ENCODE measurements at places on chromosomes 3 and 15.
A peak's percentile ranks its signal among the peaks of the same experiment; 100 is the strongest.

DNA sequence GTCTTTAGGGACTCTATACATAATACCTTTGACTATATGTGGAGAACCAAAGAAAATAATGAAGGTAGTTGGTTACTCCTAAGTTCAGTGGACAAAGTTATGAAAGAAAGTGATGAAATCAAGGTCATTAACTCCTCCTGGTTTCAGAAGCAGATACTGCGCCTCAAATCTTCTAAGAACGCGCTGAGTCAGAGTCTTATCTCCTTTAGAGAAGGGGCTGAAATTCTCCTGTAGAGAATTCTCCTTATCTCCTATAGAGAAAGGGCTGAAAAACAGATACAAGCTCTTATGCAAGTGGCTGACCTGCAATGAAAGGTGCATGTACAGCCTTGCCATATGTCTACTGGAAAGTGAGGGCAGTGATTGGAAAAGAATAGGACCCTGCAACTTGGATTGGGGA, 824.2 kb downstream of the NSUN3 start:
- DNase-seq, result no peak

DNA sequence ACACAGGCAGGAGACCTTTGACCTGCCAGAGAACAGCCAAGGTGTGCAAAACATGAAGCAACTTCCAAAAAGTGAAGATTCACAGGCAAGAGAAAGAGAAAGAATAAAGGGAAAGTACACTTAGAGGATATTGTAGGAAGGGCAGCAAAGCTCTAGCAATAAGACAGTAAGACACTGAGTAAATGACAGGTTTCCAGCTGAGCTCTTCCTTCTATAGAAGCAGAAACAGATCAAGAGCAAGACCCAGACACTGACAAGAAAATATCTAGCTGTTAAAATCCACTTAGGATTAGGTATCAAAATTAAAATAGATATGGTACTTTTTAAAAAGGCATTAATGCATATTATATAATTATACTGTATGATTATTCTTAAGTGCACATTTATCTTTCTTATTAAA, 333.4 kb downstream of the RAP2B start:
- DNase-seq, result no peak

GRCh38 chr3:119548341-119548740, 11.1 kb downstream of the CD80 start:
- no peak for DNase-seq

DNA sequence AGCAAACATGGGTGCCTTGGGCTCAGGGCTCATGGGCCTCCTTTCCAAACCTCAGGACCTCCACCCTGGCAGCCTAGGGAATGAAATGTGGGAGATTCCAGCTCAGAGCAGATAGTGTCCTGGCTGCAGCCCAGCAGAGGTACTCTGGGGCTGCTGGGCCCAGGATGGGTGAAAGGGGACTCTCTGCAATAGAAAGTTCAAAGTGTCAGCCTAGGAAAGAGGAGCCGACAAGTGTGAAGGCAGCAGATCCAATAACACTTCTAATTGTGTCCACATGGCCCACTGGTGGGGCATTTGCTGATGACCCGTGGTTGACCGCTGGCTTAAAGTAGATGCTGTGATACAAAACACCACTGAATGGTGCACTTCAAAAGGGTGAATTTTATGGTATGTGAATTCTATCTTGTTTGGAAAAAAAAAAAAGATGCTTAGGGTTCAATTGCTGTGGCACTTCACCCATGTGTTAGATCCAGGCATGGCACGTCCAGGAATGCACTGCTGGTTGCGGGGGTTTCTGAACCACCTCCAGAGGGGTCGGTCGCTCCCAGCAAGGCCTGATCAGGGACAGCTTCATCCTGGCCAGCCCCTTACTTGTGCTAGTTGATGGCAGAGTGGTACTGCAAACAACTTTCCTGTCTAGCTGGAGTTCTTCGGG, 20.9 kb downstream of the AMOTL2 start:
- DNase-seq, result no peak

- DNase-seq, result no peak
Observed at GRCh38 chr3:87468235-87468634, 191.9 kb upstream of the POU1F1 start.

DNA sequence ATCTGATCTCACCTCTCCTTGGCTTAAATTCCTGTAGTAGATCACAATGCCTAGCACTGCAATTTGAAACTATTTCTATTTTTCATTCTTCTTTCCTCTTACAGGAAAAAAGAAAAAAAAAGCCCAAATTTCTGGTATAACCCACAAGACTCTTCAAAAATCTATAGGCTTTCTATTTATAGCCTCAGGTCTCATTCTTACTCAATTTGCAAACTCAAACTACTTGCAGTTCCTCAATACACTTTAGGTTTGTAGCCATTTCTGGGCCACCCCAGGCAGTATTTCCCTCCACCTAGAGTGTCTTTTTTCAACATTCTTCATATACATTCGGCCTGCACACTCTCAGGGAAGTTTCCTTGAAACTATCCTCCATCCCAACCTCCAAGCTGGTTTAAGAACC, 169.0 kb downstream of the TBC1D5 start:
- no peak for DNase-seq

DNA sequence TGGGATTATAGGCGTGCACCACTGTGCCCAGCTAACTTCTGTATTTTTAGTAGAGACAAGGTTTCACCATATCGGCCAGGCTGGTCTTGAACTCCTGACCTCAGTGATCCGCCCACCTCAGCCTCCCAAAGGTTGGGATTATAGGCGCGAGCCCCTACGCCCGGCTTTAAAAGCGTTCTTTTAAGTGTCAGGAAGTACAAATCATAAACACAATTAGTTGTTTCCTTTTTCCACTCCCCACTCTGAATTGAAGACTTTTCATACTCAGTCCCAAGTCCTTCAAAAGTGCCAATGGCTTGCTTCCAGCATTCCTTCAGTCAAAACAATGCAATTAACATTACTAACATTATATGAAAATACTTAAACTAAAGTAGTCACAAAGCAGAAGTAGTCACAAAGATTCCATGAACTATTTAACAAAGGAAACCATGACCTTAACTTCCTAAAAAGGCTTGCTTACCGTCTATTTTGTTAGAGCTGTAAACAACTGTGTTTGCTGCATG, 8.1 kb downstream of the WDR82 start:
- no peak for DNase-seq

DNA sequence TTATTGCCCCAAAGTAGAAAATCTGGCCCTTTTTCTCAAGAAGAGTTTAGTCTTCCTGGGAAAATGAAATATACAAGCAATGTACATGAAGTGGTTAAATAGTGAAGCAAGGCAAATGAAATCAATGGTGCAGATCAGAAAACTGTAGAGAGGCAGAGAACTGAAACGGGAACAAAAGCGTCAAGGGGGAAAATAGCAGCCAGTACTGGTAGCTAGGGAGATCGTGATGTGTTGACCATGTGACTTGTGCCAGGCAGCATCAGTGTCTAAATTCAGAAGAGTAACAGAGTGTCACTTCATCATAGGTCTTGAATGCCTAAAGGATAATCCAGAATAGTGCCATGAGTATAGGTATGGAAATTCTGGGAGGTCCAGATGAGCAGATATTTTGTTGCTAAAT, 163.1 kb downstream of the CHL1 start:
- no peak for DNase-seq

DNA sequence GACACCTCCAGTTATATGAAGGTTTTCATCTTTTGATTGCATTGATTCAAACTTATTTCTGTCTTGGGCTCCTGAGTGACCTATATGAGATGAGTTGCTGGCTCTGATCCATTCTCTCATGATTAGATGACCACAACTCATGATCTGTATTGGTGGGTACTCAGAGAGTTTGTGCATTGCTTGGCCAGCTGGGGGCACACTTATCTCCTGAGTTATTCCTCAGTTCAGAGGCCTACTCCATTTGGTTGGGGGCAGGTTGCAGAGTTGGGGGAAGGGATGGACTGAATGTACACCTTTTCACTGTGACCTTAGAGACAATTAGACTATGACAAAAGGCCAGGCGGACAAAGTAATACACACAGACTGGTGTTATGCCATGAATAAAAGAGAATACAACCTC, 166.2 kb upstream of the SEMA6D start:
- DNase-seq, result peak; percentile 9

DNA sequence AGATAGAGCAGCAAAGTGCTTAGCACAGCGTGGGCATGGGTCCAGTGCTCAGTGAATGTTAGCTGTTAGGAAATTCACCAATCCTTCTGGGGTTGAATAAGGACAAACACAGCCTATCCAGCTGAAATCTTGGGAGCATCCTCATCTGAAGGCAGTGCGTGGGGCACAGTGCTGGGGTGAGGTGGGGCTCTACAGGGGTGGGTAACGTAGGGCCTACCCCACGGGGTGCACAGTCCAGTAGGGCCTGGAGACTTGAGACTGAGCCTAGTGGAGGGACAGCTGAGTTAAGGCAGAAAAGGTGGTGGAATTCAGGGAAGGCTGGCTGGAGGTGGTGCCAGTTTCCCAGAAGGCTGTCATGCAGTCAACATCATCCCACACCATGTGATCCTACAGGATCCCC, 73.0 kb downstream of the ISG20 start:
- no peak for DNase-seq

DNA sequence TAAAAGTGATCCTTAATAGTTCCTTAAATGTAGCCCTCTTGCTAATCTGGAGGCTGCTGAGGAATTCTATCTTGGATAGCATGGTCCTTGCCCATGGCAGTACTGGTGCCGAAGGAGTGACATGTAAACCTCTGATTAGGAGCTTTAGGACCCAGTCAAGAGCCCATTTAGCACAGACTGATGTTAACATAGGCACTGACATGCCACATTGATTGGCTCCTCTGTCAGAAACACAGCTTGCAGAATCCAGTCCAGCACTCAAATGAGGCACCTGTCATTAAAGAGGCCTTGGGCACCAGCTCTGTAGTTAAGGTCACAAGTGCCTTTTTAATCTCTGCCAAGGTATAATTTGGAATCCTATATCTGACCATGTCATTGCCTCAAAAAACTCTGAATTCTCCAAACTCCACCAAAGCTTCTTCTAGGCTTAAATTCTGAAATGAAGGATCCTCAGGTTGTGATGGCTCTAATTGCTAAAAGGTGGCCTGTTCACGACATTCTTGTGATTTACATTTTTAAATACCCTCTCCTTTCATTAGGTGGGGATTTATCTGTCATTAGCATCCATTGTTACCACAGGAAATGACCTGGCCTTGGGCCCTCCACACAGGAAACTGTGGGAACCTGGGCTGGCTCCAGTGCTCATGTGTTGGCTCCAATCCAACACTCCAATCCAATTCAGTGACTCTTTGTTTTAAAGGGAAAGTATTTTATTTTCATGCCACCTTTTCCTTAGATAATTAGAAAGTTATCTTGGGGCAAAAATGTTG, 57.3 kb upstream of the RNF7 start:
- DNase-seq, result peak; percentile 36

- no peak for DNase-seq
Observed at GRCh38 chr3:150324245-150324644, 83.9 kb upstream of the TSC22D2 start.

DNA sequence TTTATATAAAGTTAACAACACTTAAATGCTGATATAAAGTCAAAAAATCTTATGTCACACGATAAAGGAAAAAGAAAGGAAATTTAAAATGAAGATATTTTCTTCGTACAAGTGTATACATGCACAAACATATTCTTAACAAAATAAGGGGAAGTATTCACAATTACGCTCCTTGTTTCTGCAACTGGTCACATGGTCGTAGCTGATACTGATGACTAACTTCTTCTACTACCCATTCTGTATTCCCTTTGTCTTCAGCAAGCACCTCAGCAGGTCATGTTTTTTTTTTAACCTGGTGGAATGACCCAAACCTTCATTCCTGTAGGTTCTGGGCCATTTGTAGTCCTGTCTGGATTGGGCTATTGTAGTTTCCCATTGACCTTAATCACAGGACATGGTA, 30.0 kb upstream of the CMTM8 start:
- DNase-seq, result no peak

DNA sequence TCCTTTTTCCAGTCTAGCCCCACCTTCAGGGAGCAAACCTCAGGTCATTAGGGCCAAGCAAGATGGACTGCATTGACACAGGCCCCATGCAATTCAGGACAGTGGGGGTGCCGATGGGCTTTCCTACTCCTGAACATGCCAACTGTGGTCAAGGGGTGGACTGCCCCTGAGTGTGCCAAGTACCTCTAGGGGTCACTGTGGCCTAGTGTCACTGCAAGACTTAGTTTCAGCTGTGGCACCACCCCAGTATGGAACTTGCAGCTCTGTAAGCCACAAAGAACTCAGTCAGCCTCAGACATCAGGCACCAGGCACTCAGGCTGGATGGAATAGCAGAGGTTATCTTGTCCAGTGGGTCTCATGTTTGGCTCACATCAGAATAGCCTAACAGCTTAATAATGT, 32.3 kb downstream of the EXOG start:
- DNase-seq, result no peak

DNA sequence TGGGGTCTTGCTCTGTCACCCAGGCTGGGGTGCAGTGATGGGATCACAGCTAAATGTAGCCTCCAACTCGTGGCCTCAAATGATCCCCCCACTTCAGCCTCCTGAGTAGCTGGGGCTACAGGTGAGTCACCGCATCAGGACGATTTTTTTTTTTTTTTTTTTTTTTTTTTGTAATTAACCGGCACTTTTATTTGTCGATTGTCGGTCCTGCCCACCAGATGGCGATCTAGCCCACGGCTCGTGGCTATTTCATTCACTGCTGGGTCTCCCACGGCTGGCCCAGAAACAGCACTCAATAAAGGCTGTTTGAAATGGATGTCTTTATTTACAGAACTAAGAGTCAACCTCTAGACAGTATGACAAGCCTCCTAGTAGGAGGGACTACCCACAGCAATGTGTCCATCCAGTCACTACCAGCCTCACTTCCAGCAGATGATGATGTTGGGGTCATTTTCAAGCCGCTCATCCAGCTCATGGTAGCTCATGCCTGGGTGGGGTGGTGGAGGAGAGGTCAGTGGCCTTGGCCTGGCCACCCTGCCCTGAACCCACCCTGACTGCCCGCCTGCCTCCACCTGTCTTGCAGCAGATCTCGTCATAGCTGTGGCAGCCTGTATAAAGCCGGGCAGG, 1.8 kb upstream of the ZMYND10 start:
- DNase-seq, result peak; percentile 81
